ENCODE measurements at places on chromosomes 7 and 10. TPM values are rescaled to one million over a fixed set of nuclear protein-coding genes. Genes with fewer than 3 reads are reported as not detected.

Gene SHH
- total RNA-seq: 6.4 TPM

Gene EPHA1
- total RNA-seq: 31.9 TPM

Gene EGFR
- 37.3 TPM for total RNA-seq

Gene EPC1
- 182 TPM for total RNA-seq

Gene PDE1C
- 4.9 TPM for total RNA-seq

Gene FGFR2
- total RNA-seq: 170 TPM

Gene TMEM178B
- total RNA-seq: 1.7 TPM

Gene ADAMTS14
- not detected for total RNA-seq

Gene ZNF394
- total RNA-seq: 48.0 TPM

Gene MAP3K8
- 15.6 TPM for total RNA-seq

Gene TMEM139
- 2.9 TPM for total RNA-seq

Gene UCMA
- not detected for total RNA-seq

Gene MINDY4
- 22.8 TPM for total RNA-seq

Gene FGL2
- 0.87 TPM for total RNA-seq

Gene SNX10
- total RNA-seq: 55.0 TPM

Gene CYP3A4
- 1.7 TPM for total RNA-seq

Gene MYO1G
- 1.7 TPM for total RNA-seq

Gene MRPS33
- 0.89 TPM for total RNA-seq

Gene INHBA
- 3.5 TPM for total RNA-seq

Gene RAB19
- 0.87 TPM for total RNA-seq

Gene C10orf62
- total RNA-seq: not detected

Gene SPDYE6
- total RNA-seq: not detected

Gene HOXA11
- total RNA-seq: not detected
